ENCODE measurements at places on chromosomes 11 and 22. TPM values are rescaled to one million over a fixed set of nuclear protein-coding genes. Genes with fewer than 3 reads are reported as not detected.

GRCh38 chr11:129731316-129731715, 84.3 kb upstream of the TMEM45B start:
- DNase-seq: no peak

DNA sequence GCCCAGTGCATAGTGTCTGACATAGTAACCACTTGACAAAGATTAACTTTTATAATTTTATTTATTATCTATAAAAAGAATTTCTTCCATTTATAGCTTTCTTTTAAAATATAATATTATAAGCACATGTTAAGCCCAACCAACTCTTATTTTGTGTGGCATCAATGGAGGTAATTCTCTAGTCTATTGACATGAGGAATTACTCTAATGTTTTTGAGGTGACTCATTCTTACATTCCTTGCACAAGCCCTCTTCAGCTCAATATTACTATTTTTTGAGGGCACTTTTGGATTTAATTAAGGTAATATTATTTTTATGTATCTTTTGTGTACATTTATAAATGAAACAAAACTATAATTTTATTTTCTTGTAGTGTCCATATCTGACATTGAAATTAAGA, 59.6 kb downstream of the AASDHPPT start:
- no peak for DNase-seq

GRCh38 chr11:12189543-12190235, 79.3 kb downstream of the MICAL2 start:
- no peak for DNase-seq

CYTH4 gene
- total RNA-seq: 0.47 TPM
